ENCODE measurements at places on chromosomes 4 and X. TPM values are rescaled to one million over a fixed set of nuclear protein-coding genes. Genes with fewer than 3 reads are reported as not detected.

GRCh38 chrX:131279617-131280016, 9.5 kb downstream of the IGSF1 start:
- DNase-seq: no peak

The PLK4 gene
- 11.3 TPM for total RNA-seq

GRCh38 chr4:105645440-105645839, 63.0 kb downstream of the INTS12 start:
- DNase-seq: no peak

GRCh38 chr4:7388627-7389026, 46.1 kb downstream of the PSAPL1 start:
- DNase-seq: no peak

The OTUD6A gene
- not detected for total RNA-seq

The UGT2B17 gene
- total RNA-seq: not detected

- DNase-seq: no peak
Measured at GRCh38 chrX:78687586-78687985, 28.5 kb upstream of the RTL3 start.

The GABRG1 gene
- not detected for total RNA-seq

GRCh38 chrX:13750812-13751211, 16.3 kb downstream of the OFD1 start:
- DNase-seq: no peak

GRCh38 chr4:164536814-164537213, 217.1 kb upstream of the SMIM31 start:
- peak; percentile 51 for DNase-seq

GRCh38 chr4:182918791-182919302, 1.7 kb upstream of the DCTD start:
- DNase-seq: no peak

- DNase-seq: peak; percentile 47
Measured at GRCh38 chr4:123659730-123660129, 263.1 kb downstream of the SPRY1 start.

The RAB41 gene
- total RNA-seq: not detected

The HOPX gene
- 1.2 TPM for total RNA-seq
